NCI-H1694 (cell line): ENCODE measurements at places on chromosomes 12 and 14.

DNA sequence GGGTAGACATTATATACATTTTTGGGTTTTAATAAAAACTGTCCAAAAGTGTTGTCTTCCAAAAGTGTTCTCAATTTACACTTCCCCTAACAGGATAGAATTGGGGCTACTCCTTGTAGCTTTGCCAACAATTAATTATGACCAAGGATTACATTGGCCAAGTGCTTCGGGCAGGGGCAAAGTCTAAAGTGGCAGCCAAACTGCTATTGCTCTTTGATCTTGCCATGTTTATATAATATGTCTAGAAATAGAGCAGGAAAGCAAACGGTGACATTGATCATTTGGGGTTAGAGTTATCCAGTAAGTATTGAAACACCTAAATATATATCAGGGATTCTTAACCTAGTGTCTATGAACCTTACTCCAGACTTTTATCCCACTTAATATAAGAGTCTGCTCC is 31.2 kb upstream of the IGF1 start:
- no peak for DNase-seq

- no peak for DNase-seq
Measured at GRCh38 chr12:42587601-42588523, 1.7 kb downstream of the PRICKLE1 start.

- DNase-seq, result no peak
Measured at GRCh38 chr14:40096968-40097367, 664.7 kb upstream of the FBXO33 start.

DNA sequence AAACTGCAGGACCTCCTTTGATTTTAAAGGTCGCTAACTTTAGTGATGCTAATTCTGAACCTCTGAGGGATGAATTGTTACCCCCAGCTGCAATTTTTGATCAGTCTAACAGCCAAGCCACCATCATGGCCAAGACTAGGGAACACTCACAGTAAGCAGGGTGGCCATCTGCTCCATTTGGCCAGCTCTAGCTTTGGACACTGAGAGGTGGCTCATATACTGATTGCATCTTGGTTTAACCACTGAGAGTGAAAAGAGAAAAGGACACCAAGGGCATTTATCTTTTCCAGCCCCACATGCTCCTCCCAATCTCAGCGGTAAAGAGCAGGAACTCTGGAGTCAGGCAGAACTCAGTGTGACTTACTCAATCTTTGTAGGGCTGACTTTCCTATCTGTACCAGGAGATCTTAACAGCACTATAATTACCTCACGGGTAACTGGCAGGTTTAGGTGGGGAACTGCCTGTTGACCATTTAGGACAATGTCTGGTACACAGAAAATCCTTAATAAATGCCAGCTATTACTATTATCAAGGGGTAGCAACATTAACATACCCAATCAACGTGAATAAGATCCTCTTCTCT is 6.2 kb downstream of the LPCAT3 start:
- DNase-seq, result no peak

DNA sequence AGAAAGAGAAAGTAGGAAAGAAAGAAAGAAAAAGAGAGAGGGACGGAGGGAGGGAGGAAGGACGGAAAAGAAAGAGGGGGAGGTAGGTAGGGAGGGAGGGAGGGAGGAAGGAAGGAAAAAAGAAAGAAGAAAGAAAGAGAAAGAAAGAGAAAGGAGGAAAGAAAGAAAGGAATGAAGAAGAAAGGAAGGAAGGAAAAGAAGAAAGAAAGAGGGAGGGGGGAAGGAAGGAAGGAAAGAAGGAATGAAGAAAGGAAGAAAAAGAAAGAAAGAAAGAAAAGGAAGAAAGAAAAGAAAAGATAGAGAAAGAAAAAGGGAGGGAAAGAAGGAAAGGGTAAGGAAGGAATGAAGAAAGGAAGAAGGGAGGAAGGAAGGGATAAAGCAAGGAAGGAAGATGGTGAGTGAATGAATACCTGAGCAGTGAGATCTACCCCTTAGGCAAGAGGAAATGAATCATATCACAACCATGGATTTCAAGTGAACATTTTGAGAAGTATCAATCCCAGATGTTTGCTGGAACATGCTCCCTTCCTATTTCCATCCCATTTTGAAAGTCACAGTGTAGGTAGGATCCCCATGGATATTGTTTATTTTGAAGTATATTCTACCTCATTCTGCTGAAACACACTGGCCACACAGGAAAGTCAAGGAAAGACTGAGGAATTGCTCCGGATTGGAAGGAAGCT is 639.4 kb upstream of the TBX3 start:
- DNase-seq, result no peak

GRCh38 chr14:85075694-85076476 is 454.1 kb upstream of the FLRT2 start:
- DNase-seq, result no peak

DNA sequence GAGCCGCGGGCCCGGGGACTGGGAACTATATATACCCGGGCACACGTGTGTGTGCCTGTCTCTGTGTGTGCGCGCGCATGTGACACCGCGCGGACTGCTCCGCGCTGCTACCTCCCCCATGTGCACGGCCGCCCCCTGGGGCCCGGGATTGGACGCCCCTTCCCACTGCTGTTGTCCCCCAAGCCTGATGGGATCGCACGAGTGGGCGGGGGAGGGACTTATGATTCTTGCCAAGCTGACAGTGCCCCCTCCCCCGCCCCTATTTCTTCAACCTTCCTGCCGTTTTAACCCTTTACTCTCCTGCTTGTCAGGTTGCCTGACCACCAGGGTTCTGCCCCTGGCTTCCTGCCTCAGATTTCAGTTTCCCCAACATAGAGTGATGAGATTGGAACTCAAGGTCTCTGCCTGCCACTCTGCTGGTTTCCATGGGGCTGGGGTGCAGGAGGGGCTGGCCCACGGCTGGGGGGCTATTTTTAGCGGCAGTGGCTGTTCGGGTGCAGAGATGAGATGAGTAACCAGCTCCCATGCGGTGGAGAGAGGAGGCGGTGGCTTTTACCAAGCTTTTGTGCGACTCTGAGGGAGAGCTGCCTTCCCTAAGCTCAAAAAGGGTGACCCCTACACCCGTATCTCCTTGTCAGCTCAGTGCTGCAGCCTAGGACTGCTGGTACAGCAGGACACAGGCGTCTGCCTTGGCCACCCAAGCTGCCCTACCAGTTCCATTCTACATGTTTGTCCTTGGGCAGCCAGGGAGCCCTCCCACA is at the start of gene DDN:
Gene DDN (minus strand): TSS at position 5 of the 761 bp plus-strand sequence. CDS start 88 bp downstream, outside the sequence.
- peak; percentile 82 for DNase-seq

DNA sequence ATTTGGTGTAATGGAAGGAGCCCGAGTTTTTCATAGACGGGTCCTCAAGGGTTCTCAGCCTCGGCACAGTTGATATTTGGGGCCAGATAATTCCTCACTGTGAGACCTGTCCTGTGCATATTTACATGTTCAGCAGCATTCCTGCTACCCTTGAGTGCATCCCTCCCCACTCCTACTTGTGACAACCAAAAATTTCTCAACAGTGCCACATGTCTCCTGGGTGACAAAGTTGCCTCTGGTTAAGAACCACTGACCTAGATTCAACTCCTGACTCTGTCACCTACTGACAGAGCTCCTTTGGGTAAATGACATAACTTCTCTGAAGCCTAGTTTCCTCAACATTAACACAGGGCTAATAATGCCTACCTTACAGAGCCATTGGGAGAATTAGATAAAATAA is 60.4 kb downstream of the TTC9 start:
- no peak for DNase-seq

- no peak for DNase-seq
Measured at GRCh38 chr12:48827513-48828096, 9.3 kb downstream of the CACNB3 start.

- no peak for DNase-seq
Measured at GRCh38 chr14:61668282-61668681, 27.0 kb upstream of the HIF1A start.
